ENCODE measurements at places on chromosomes 2 and 18.
A peak's percentile ranks its signal among the peaks of the same experiment; 100 is the strongest.

DNA sequence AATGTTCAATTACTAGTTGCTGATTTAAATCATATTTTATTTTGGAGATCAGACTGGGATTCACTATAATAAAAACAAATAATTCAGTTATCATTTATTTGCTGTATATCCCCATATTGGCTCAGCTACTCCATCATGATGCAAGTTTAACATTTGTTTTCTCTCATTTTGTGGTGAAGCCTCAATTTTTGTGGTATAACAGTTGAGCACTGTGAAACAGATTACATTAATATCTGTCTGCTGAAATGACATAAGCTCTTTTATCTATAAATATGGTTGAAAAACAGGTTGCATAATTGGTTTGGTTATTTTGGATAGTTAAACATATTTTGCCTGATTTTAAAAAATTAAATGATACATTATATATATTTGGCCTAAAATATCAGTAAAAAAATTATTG, 67.7 kb downstream of the DPP4 start:
- no peak for DNase-seq

DNA sequence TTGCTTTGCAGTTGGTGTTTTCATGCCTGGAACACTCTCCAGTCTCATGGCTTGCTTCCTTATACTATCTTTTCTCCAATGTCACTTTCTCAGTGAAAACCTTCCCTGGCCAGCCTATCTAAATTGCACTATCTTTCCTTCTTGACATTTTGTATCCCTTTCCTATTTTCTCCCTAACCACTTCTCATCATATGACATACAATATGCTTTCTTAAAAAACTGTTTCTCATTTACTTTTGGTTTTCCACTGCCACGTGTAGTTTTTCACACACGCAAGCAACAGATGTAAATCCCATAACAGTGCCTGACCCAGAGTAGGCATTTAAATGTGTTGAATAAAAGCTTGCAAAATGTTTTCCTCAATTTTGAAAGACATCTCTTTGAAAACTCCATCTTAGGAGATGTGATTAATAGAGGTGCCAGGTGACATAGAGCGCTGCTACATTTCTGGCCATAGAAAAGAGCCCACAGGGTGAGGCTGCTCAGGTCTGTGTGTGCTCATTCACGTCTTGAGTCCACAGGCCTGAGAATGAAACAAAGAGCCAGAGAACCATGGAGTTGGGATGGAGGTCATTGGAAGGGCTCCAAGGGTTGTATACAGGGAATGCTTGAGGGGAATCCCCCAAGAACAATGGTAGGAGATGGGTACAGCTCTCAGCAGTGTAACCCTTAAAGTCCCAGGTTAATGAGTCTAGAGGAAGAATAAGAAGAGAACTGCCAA, 12.7 kb downstream of the ZNF24 start:
- DNase-seq: no peak

DNA sequence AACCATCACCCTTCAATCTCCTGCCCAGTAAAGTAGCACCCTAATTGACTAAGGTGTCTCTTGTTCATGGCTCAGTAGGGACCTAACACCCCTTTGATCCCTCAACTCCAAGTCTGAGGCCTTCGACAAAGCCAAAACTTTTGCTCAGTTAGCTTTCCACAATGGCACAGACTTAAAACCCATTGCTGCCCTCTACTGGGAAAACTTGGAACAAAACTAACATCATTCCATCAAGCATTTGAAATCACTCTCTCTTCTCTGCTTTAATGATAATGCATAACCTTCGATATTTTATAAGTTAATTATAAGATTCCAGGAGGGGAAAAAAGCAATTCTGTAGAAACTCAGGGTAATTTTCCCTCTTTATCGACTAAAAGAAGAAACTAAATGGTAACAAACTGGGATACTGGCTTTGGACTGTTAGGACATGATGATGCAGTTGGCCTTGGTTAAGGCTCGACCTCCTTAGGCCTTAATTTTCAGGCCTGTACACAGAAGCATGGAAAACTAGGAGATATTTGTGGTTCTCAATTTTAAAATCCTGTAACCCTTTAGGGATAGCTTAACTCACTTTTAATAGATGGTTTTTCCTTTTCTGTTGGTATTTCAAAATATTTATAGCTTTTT, 127.8 kb downstream of the STK39 start:
- DNase-seq: peak; percentile 2

GRCh38 chr18:61413396-61413795, 80.2 kb downstream of the CDH20 start:
- no peak for DNase-seq

- no peak for DNase-seq
Measured at GRCh38 chr2:63665846-63666475, 77.2 kb downstream of the MDH1 start.

- DNase-seq: no peak
Measured at GRCh38 chr2:46042207-46042637, 255.0 kb upstream of the EPAS1 start.

GRCh38 chr2:182553483-182553882, 126.6 kb upstream of the PDE1A start:
- DNase-seq: no peak

GRCh38 chr2:215104226-215104625, 34.2 kb downstream of the ABCA12 start:
- DNase-seq: no peak

- DNase-seq: no peak
Measured at GRCh38 chr2:152558158-152558984, 158.9 kb downstream of the PRPF40A start.

GRCh38 chr2:27893006-27893405, 2.5 kb downstream of the BABAM2 start:
- DNase-seq: no peak

DNA sequence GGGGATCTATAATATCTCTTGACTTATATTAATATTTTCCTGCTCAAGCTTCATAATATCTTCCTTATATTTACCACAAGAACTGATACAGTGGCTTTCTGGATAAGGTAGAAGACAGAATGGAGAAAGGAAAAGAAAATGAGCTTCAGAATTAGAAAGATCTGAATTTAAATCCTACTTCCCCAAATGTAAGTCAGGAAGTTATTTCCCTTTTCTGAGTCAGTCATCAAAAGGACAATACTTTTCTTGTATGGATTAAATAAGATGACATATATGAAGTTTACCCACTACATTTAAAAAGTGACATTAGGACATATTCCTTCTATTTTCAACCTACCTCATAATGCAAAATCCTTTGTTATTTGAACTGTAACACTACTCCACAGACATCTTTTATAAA, 19.0 kb downstream of the KRCC1 start:
- DNase-seq: no peak

GRCh38 chr2:163207693-163208370, 369.3 kb upstream of the KCNH7 start:
- no peak for DNase-seq

- no peak for DNase-seq
Measured at GRCh38 chr2:74146929-74147726, 584 bp downstream of the BOLA3 start.

DNA sequence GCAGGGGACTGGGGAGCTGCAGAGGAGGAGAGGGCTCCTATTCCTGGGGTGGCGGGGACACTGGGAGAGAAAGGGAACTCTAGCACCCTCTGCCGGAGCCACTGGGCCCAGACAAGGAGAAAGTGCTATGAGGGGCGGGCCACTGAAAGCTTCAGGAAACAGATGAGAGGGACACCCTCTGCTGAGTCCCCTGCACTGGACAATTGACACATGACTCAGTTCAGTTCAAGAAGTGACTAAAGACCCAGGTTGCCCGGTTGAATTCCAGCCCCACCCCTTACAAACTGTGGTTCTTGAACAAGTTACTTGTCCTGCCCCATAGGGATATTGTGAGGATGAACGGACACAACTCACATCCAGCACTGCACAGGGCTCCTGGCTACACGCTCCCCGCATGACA, 5.0 kb downstream of the RUFY4 start:
- no peak for DNase-seq

- no peak for DNase-seq
Measured at GRCh38 chr2:154681741-154682140, 16.8 kb upstream of the KCNJ3 start.

- peak; percentile 73 for DNase-seq
Measured at GRCh38 chr2:84881581-84882413, 913 bp upstream of the TRABD2A start.

GRCh38 chr2:2184549-2185249, 146.4 kb downstream of the MYT1L start:
- DNase-seq: no peak

- DNase-seq: no peak
Measured at GRCh38 chr2:31978436-31978835, 32.4 kb downstream of the MEMO1 start.

DNA sequence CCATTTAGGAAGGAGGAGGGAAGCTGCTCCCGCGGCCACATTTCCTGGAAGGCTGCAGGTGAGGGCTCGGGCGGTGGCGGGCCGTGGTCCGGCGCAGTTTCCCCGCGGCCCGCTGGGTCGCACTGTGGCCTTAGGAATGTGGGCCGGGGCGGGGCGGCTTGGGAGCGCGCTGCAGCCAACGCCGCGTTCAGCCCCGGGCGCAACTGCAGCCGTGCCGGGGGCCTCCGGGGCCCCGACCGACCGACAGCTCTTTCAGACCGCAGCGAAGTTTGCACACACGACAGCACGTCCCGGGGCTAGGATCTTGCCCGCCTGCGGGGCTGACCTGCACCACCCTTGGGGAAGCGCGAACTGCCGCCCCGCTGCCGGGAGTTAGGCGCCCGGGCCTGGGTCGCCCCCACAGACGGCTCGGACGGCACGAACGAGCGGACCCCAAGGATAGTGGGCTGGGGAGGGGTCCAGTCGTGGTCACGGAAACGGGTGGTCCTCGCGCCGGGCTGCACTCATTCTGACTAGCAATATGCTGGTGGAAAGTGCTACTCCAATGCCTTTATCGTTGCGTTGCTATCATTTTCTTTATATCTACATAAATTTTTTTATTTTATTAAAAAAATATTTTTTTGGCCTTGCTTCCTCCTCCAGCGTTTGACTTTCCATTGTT, 69.9 kb upstream of the DLX2 start:
- peak; percentile 41 for DNase-seq

GRCh38 chr2:137771064-137771463, 193.2 kb upstream of the HNMT start:
- no peak for DNase-seq

DNA sequence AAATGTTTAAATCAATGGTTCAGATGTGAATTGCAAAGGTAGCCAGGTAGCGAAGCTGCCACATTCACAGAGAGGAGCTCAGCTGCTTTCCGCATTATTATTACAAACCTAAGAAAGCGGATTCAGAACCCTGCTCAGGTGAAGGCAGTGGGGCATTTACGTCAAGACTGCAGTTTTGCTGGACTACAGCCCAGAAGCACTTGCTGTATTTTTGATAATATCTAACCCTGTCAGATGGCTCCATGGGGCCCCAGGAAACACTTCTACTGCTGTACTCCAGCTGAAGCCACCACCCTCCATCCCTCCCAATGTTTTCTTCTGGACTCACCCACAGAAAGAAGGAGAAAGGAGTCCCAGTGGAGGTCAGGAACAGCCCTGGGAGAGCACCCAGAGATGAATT, 96.9 kb downstream of the TPO start:
- no peak for DNase-seq

DNA sequence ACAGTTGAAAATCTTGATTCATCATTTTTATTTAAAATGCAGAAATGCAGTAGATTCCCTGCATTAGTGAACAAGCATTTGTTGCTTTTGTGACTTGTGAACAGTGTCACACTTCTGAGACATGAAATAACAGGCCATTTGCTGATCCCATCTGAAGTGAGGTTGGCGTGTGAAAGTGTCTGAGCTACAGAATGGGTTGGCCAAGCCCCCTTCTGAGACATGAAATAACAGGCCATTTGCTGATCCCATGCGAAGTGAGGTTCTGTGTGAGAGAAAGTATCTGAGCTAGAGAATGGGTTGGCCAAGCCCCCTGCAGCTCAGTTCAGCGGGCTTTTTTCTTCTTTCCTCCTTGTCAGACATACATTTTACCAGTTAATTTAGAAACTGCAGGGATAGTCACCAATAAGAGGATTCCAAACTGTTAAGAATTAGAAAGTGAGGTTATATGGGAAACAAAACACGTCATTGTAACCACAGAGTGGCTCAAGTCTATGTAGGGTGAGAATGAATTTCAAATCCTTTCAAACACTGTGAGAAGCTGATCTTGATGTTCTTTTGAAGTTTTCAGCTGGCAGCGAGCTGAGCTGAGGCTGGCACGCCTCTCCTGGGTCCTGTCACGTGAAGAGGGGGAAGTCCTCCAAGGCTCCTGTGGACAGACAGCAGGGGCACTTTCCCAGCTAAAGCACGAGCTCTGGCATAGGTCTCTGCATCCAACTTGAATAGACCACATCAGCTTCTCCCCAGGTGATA, 339.2 kb upstream of the SALL3 start:
- DNase-seq: no peak

DNA sequence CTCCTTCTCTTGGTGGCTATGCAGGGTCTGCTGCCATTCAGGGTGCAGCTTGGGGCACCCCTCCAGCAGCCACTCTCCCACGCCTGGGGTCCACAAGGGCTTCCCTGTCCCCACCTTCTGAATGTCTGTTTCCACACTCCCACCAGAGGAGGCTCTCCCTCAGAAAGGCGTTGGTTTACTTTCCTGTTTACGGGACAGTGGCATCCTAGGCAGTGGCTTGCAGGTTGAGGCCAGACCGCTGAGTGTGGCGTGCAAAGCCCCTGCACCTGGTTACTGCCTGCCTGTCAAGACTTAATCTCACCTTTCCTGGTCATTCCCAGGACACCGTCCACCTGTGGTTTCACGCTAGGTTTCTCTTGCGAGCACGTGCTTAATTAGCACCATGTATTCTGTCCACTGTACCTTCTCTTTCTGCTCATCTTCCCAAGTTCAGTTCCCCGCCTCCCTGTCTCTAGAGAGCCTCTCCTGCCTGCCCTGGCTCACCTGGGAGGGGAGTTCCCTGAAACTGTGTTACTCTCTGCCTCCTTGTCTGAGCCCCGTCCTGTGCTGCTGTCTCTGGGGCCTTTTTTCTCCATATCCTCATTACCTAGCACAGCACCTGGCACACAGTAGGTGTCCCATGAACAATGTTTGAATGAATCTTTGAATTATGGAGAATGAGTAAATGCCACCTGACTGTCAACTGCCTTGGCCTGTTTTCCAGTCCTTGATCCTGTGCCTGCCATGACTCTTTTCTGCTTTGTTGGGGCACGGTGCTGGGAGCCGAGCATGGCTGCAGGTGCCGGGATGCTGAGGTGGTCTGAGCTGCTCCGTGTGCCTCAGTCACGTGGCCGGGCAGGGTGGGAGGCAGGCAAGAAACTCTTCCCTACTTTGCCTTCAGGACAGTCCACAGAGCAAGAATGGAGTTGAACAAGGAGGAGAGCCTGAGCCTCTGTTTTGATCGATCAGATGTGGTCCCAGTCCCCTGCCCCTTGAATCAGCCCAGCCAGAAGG, 56.4 kb downstream of the ARHGEF4 start:
- DNase-seq: no peak

All from NCI-H1048 (cell line).